ENCODE measurements at places on chromosomes 7 and 10. TPM values are rescaled to one million over a fixed set of nuclear protein-coding genes. Genes with fewer than 3 reads are reported as not detected.

Gene SDK1
- 5.1 TPM for total RNA-seq

DNA sequence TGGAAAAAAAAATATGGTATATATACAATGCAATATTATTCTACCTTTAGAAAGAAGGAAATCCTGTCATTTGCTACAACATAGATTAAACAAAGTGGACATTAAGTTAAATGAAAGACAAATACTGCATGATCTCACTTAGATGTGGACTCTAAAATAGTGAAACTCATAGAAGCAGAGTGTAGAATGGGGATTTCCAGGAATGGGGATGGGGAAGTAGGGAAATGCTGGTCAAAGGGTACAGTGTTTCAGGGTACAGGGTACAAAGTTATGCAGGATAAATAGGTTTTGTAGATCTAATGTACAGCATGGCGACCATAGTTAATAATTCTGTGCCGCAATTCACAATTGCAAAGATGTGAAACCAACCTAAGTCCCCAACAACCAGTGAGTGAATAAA, 385.5 kb downstream of the SFMBT2 start:
- DNase-seq, result no peak

DNA sequence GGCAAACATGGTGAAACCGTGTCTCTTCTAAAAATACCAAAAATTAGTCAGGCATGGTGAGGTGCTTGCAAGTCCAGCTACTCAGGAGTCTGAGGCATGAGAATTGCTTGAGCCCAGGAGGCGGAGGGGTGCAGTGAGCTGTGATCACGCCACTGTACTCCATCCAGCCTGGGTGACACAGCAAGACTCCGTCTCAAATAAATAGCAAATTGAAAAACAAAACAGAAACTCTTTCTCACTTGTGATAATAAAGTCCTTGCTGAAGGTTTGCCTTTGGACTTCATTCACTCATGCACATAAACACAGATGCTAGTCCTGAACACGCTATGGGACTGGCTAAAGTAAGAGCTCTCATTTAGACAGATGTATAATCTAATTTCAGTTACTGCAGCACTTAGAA, 37.6 kb downstream of the ANK3 start:
- no peak for DNase-seq

- no peak for DNase-seq
These were observed 143.4 kb downstream of the TCF7L2 start for GRCh38 chr10:113093188-113094113.

- peak; percentile 82 for DNase-seq
These were observed 39.3 kb downstream of the FAS start for GRCh38 chr10:89029785-89030437.

Data from GM23338 (cell line).